GOT3 (cell line): ENCODE measurements at places on chromosomes 6 and 20.
A peak's percentile ranks its signal among the peaks of the same experiment; 100 is the strongest.

GRCh38 chr20:48259456-48259855 is 474.2 kb upstream of the SULF2 start:
- no peak for DNase-seq

- DNase-seq, result no peak
These were observed 241.8 kb downstream of the BCKDHB start for GRCh38 chr6:80348263-80348662.

DNA sequence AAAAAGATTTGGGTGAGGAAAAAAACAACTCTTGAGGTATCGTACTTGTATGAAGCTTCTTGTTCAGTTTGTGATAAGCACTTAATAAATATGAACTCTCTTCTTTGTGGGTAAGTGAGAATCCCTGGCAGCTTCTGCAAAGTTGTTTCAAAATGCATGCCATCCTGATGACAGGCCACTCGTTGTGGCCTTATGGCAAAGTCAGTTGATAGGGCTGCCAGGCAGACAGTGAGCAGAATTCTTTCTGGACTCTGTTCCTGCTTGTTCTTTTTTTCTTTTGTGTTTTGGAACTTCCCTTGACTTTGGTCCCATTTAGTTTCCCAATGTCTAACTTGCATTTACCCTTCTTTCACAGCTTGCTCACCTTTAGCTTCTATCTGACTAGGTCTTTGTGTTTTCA is 983.5 kb upstream of the FLRT3 start:
- DNase-seq, result no peak

DNA sequence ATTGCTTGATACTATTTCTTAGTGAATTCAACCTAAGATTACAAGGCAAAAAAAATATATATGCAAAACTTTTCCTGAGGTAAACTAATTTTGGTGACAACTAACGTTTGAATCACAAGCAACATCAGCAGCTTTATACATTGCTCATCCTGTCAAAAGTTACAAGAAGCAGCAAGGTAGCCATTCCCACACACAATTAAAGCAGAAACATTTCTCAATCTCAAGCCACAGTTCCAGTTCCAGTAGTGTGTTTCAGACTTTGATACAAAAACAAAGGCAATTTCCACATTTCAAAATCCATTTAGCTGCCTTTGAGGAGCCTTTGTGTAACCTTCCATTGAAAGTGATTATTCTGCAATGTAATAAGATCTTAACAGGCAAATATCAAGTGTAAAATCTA is 191.0 kb downstream of the WDR27 start:
- no peak for DNase-seq

DNA sequence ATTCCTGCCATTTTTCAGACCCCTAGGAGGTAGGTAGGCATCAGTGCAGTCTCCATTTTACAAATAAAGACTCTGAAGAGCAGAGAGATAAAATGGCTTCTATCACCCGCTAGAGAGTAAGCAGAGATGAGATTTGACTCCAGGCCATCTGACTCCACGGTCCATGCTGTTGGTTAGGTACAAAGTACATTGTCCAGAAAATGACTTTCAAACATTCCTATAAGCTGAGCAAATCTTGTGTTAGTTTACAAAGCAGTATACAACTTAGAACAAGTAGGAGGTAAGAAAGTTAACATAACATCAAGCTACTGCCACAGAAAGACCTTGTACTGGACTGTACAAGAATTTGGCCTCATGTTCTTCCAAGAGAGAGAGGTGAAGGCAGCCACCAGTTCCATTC is 14.9 kb downstream of the BTN1A1 start:
- no peak for DNase-seq

DNA sequence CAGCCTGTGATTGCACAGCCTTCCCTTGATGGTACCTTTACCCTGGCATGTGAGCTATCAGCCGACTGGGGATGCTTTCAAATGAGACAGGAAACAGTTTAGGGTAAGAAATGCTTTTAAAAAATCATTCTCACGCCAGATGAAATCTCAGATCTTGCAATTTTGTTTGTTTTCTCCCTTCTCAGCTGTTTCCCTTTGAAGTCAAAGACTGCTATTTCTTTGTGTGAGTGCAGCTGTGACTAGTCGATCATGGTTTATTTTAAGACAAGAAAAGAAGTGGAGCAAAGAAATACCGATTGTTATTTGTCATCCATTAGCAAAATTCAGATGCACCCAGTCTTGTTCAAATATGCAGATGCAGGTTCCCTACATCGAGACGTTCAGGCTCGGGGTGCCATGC is 489.7 kb downstream of the QKI start:
- no peak for DNase-seq

GRCh38 chr6:44918671-44919296 is 409.3 kb upstream of the RUNX2 start:
- DNase-seq, result no peak

DNA sequence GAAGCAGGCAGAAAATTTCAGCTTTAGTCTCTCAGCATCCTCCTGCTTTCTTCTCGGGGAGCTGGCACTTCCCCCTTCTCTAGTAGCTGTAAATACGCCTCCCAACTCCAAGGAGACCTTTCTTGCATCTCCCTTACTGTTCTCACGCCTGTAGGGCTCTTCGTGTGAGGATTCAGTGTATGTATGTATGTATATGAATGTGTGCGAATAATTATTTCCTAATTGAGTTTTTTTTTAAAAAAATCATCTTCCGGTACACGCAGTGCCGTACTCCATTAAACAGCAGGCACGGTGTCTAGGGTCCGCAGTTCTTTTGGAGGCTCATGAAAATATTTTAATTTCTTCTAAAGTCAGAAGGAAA is 85.4 kb downstream of the HFE start:
- no peak for DNase-seq

DNA sequence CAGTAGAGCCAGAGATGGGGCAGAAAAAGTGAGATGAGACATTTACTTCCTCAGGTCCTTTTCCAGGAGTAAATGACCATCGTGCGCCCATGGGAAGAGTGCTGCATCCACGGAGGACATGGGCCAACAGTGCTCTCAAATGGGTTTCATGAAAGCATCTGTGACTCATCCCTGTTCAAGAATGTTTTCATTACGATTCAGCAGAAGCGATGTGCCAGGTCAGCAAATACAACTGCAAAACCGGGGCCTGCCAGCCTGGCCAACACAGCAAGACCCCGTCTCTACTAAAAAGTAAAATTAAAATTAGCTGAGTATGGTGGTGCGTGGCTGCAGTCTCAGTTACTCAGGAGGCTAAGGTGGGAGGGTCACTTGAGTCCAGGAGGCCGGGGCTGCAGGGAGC is 125.1 kb downstream of the LY86 start:
- no peak for DNase-seq

GRCh38 chr6:146177785-146178184 is 148.9 kb downstream of the GRM1 start:
- no peak for DNase-seq

DNA sequence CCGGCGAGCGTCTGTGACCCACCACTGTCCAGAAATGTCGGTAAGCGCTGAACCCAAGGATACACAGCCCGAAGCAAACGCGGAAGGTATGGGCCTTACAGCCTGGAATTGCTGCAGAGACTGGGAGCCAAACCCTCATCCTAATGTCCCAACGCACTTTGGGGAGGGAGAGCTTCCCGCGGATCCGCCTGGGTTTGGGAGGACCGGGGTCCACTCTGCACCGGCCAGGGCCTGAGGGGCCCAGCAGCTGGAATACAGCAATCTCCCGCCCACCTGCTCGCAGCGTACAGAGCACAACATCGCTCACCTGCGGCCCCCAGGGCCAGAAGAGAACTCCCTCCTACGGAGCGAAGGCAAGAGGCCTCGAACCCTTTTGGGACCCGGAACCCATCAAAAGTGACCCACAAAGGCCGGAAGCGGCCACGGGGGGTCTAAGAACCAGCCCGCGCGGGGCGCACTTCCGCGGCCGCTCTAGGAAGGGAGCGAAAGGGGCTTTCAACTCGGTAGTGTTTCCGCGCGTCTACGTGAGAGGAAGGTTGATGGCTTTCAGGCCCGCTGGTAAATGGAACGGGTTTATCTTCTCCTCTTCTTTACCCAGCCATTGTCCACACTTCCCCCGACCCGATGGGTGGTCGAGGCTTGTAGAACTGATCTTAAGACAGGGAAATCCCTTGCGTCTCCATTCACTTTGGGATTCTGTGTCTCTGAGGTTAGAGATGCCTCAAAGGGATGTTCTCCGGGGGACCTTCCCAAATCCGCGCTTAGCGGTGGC is at the start of gene ZSCAN12:
TSS of gene ZSCAN12 (minus strand) at position 398 of the 772 bp plus-strand sequence. CDS start 1,342 bp downstream, outside the sequence.
- peak; percentile 36 for DNase-seq

GRCh38 chr6:132598473-132598872 is 8.9 kb upstream of the TAAR5 start:
- no peak for DNase-seq

GRCh38 chr20:32035426-32035779 is 16.6 kb upstream of the HCK start:
- no peak for DNase-seq

- DNase-seq, result no peak
These were observed 766 bp upstream of the TBC1D22B start for GRCh38 chr6:37256692-37257319.

- no peak for DNase-seq
These were observed 1.4 kb upstream of the ENPP3 start for GRCh38 chr6:131635384-131636340.

- DNase-seq, result no peak
These were observed 9.6 kb upstream of the BEND3 start for GRCh38 chr6:107124934-107125348.

DNA sequence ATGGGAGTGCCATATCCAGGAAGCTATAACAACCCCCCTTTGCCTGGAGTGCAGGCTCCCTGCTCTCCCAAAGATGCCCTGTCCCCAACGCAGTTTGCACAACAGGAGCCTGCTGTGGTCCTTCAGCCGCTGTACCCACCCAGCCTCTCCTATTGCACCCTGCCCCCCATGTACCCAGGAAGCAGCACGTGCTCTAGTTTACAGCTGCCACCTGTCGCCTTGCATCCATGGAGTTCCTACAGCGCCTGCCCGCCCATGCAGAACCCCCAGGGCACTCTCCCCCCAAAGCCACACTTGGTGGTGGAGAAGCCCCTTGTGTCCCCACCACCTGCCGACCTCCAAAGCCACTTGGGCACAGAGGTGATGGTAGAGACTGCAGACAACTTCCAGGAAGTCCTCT is 56.7 kb upstream of the TMEM181 start:
- DNase-seq, result no peak

- DNase-seq, result no peak
These were observed 655.9 kb upstream of the MAN1A1 start for GRCh38 chr6:120005292-120005976.

- no peak for DNase-seq
These were observed 60.3 kb upstream of the DEK start for GRCh38 chr6:18324706-18325042.

- DNase-seq, result no peak
These were observed 13.4 kb upstream of the TOX2 start for GRCh38 chr20:43901296-43901695.
